ENCODE measurements at places on chromosomes 6 and 20.

- DNase-seq: no peak
These were observed 45.4 kb downstream of the MYB start for GRCh38 chr6:135226537-135226936.

- no peak for DNase-seq
These were observed 64.8 kb downstream of the GRIK2 start for GRCh38 chr6:101458336-101458735.

DNA sequence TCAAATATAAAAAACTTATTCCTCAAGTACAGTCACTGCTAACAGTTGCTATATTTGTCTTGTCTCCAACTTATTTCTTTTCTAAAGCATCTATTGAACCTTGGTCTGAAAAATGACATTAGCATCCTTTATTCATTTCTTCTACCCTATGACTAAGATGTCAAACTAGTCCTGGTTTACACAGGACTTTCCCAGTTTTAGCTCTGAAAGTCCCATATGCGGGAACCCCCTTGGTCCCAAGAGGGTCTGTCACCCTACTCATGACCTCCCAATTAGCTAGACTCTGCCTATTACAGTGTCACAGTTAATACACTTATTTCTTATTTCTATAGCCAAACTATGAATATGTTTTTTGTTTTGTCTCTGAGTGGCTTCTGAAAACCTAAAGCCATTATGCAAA, 37.1 kb downstream of the PLEKHG1 start:
- no peak for DNase-seq

GRCh38 chr6:108795814-108796213, 52.4 kb upstream of the ARMC2 start:
- no peak for DNase-seq

GRCh38 chr6:42783876-42784642, 2.2 kb downstream of the BICRAL start:
- DNase-seq: no peak

- no peak for DNase-seq
These were observed 11.8 kb downstream of the SLC17A3 start for GRCh38 chr6:25862199-25862598.

DNA sequence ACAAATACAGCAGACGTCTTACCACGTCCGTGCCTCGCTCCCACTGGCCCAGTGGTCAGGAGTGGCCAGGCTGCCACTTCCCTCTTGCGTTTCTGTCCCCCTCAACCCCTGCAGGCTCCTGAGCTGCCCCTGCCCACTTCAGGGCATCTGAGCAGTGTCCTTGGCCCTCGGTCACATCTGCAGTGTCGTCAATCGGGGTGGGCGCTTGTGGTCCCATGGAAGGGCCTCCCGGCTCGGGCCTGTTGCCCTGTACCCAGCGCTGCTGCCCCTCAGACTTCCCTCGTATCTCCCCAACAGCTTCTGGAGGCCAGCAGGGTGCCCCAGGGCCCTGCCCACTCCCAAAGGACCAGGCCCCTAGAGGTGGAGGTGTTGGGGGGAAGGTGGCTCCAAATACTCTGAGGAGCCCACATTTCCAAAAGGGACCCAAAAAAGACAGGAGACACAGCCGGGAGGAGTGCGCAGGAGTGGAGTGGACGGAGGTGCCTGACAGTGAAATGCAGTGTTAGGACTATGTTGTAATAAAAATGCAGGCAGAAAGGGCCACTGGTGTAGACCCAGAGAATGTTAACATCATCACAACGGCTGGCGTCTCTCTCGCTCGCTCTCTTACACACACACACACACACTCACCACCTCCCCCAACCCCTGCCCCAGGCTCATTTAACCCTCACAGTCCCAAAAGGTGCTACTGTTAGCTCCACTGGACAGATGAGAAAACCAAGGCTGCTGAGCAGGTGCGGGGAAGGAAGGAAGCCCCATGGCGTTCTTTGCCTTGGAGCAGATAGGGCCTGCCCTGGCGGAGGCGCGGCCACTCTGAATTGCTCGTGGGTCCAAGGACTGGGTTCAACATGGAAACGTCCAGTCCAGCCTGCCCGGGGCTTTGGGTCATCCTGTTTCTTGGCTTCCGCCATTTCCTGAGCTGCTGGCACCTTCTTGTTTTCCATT, 343.9 kb downstream of the ZFAND3 start:
- no peak for DNase-seq

GRCh38 chr6:46756469-46757213, 9.9 kb downstream of the ANKRD66 start:
- no peak for DNase-seq

GRCh38 chr20:19176470-19177052, 35.9 kb upstream of the SLC24A3 start:
- DNase-seq: no peak

DNA sequence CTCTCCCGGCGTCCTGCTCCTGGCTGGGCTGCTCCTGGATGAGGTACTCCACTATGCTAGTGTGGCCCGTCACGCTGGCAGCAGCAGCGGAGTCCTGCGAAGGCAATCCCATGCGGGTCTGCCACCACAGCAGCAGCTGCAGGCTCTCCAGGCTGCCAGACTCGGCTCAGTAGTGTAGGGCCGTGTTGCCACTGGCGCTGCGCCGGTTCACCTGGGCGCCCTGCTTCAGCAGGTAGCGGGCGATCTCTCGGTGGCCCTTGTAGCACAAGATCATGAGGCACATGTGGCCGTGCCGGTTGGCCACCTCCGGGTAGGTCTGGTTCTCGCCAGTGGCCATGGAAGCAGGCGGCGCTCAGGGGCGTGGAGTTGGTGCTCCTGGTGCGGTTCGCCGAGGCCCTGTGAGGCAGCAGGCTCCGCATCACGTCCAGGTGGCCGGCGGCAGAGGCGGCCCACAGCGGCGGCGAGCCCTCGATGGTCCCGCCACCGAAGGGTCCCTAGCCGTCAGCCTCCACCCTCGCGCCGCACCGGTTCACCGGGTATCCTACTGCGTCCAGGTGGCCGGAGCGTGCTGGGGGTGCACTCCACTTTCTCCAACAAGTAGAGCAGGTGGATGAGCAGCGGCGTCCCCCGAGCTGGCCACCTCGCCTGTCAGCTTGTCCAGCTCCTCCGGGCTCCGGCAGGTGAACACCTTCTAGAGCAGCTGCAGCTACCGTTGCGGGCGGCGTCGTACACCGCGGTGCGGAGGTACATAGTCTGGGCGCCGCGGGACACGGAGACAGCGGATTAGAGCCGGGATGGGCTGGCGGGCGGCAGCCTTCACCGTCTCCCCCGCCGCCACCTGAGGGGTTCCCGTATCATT, 19.8 kb downstream of the RFPL4B start:
- DNase-seq: no peak

DNA sequence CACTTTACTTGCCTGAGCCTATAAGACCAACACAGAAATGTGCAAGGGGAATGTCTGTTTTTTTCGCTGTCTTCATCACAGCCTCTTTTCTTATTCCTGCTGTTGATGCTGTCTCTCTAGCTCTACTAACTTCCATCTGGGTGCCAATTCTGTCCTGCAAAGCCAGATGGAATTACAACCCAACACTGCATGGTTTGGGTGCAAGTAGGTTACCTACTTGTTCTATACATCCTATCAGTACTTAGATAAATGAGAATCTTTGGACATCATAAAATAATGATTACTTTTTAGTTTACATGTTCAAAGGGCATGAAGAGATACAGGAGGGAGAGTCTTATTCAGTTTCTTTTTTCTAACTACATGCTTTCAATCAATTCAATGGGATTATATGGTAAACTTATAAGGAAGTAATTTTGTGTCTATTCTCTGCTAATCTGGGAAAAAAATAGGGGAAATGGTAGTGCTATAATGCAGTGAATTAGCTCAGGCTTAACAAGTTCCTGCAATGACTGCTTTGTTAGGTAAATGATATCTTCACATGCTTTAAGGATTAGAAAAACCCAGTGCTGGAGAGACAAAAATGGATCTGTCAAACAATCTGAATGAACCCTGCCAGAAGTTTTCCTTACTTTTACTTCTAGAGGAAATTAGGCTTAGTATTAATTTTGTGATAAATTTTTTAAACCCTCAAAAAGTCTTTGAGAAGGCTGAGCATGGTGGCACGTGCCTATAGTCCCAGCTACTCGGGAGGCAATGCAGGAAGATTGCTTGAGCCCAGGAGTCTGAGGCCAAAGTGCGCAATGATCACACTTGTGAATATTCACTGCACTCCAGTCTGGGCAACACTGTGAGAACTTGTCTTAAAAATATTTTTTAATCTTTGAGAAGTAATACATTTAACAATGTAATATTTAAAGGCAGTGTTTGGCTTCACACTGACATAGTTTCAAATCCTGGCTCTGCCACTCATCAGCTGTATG, 86.5 kb upstream of the E2F3 start:
- DNase-seq: no peak

DNA sequence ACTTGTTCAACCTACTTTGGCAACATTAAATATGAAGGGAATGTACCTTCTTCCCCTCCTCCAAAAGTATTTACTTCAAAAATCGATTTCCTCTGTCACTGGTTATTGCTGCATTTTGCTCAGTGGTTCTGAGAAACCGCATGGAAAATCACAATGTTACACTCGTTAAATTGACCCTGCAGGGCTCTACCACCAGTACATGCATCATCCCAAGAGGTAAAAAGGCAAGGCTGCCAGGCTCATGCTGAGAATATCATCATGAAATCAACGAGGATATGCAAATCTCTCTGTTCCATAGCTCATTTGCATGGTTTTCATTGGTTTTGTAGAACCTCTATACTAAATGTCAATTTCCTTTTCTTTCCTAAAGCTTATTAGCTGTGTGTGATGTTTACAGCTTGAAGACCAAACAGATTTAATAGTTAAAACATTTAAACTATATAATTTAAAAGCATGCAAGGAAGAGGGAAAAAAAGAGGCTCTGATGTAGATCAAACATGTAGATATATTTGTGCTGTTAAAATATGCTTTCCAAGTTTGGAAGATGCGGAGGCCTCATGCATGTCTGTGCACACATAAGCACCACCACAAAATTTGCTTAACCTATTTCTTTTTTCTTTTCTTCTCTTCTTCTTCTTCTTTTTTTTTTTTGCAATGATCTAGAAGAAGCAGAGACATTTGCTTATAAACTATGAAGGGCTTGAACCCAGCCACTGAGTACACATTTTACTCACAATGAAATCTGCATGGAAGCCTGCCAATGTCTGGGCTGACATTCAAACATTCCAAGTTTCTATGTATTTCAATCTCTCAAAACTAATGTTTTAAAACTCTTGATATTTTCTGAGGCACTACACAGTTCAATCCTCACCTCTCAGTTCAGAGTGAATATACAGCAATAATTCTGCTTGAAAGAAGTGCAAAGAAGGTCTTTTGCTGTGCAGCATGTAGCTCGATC, 194.0 kb downstream of the GMPR start:
- DNase-seq: no peak

DNA sequence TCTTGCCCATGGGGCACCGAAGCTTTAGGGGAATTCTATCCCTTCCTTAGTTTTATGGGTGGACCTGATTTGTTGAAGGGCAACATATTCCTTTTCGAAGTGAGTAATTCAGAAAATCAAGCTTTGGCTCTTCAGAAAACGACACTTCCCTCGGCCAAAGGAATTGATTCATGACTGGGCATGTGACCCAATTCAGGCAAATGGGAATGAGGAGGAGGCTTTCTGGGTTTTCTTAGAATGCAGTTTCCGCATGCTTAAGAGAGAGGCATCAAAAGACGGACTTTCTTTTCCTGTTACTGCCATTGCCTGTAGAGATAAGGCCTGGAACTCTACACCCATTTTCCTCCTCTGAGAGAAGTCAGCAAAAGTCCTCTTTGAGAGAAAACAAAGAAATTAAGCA, 179.5 kb downstream of the RFPL4B start:
- no peak for DNase-seq

GRCh38 chr6:43143235-43144128, 27.6 kb upstream of the SRF start:
- peak; percentile 70 for DNase-seq

- no peak for DNase-seq
These were observed 107.4 kb upstream of the GRIK2 start for GRCh38 chr6:101286146-101286545.

DNA sequence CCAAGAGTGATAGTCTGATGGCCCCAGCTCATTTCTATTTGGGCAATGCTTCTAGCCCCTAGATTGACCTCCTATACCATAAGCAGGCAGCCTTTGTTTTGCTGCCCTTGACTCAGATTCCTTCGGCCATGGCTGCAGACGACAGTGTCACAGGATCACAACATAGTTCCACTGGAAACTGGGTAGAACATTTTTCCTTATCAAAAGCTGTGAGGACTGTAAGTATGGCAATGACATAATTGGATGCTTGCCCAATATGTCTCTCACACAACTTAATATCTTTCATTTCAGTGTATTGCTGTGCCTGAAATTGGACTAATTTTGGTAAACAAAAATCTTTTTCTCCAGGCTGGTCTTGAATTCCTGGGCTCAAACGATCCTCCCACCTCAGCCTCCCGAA, 22.9 kb downstream of the KIF6 start:
- no peak for DNase-seq

- peak; percentile 9 for DNase-seq
These were observed 195.0 kb upstream of the CEP162 start for GRCh38 chr6:84422380-84422968.

GRCh38 chr6:41042226-41043055, at the start of gene TSPO2:
Gene TSPO2 (plus strand): TSS chr6:41042467. CDS start chr6:41042986, 519 bp downstream.
- no peak for DNase-seq

- DNase-seq: no peak
These were observed 38.6 kb upstream of the HFE start for GRCh38 chr6:26048590-26048989.

DNA sequence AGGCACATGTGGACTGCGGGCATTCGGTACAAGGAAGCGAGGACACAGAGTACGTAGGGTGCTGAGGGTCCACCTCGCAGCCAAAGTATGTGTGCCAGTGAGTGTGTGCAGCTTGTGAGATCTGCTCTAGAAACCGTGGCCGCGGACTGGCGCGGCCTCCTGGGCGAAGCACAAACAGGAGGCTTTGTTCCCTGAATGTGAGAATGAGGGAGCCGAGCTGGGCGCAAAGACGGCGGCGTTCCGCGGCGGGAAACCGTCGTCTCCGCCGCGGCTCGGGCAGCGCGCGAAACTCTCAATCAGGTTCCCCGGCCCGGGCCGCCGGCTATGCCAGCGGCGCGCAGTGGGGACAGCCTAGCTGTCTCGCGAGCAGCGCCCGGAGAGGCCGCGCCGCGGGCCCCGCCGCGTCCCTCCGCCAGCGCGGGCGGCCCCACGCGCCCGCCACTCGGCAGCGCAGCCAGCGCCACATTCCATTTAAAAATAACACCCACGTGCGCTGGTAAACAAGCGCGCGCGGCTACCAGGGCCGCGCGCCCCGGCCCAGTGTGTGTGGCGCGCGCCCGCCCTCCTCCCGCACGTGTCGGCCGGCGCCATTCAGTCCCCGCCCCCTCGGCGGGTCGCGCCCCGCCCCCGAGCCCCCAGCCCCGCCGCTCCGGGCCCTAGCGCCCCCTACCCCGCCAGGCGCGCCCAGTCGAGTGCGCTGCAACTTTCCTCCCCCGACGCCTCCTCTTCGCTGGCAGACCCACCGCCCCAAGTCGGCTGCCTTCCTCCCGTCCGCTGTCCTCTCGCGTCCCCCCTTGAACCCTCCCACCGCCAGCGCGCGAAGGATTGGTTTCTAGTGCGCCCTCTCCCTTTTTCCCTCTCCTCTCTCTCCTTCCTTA, 3.0 kb upstream of the FOXO3 start:
- DNase-seq: peak; percentile 58
